ENCODE measurements at places on chromosomes 11 and 22. TPM values are rescaled to one million over a fixed set of nuclear protein-coding genes. Genes with fewer than 3 reads are reported as not detected.

Gene ARFIP2
- polyA plus RNA-seq, result 56.1 TPM

Gene UBQLNL
- polyA plus RNA-seq, result 42.8 TPM

Gene SCN4B
- 4.9 TPM for polyA plus RNA-seq

Gene C1QTNF6
- 15.0 TPM for polyA plus RNA-seq

Gene DDX10
- 25.7 TPM for polyA plus RNA-seq

DNA sequence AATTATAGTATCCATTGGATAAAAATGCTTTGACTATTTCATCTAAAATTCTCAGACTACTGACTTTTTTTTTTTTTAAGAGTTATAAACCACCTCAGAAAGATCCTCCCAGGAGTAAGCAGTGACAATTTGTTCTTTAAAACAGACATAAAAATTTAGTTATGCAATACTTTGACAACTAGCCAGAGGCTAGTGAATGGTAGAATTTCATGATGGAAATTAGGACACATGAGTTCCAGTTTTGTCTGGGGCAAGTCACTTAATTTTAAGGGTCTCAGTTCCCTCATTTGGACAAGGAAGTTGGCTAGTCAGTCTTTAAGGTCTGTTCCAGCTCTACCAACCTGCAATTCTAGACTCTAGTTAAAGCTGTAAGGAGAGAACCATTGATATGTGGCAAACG, 2.9 kb downstream of the IL18 start:
- DNase-seq, result no peak

DNA sequence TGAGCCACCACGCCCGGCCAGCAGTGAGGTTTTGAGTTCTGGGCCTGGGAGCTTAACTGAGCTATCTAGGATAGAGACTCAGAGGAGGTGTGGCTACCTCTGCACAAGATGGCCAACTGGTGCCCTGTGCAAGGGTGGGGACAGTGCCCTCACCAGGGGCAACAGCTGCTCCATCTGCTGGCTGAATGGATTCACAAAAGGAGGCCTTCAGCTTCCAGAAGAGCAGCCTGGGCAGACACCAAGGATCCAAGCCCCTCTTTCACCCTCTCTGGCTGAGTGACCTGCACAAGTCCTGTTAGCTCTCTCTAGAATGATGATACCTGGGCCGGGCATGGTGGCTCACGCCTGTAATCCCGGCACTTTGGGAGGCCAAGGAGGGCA, 33.5 kb upstream of the BAIAP2L2 start:
- DNase-seq, result no peak

DNA sequence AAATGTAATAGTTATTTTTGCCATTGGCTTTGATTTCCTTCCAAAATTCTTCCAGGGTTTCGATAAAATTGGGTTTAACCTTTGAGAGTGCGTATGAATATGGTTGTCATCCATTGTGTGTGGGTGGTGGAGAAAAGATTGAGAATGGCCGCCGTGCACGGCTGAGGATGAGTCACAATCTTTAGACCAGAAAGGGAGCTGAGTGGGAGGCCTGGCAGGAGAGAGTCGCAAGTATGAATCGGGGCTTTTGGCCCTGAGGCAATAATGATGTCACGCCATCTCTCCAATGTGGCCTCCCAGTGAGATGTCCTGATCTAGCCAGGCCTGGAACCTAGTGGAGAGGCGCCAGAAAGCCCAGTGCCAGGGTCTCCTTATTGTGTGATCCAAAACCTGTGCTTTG, 33.1 kb upstream of the SMPD1 start:
- DNase-seq, result no peak

DNA sequence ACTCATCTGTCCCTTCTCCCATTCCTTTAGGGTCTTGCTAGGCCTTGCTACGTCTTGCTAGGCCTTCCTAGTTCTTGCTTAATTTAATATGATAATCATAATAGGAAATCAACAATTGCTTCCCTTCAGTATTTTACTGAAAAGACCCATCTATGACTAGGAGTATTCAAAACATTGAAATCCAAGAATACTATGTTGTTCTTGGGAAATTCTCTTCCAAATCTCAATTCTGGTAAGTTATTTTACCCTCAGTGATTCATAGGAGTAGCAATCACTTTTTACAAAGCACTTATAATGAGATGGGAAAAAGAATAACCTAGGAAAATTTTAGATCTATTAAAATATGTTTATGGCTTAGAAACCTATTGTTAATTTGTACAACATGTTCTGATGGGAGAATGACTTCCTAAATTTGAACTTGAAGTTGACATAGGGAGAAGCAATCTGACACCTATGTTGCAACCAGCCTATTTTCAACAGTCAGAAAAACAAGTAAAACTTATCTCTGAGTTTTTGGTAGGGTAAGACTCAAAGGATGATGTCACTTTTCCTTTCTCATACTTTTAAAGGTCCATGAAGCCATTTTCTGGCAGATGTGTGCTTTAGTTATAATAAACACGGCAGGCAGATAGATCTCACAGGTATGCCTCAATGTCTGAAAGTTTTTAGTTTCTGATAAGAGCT, 29.5 kb upstream of the HIPK3 start:
- no peak for DNase-seq

- peak; percentile 23 for DNase-seq
Measured at GRCh38 chr22:32164075-32164860, 5.2 kb upstream of the C22orf42 start.

GRCh38 chr11:33622186-33622585, 78.4 kb downstream of the C11orf91 start:
- DNase-seq, result peak; percentile 64

GRCh38 chr22:29344137-29344536, 28.6 kb upstream of the RASL10A start:
- DNase-seq, result no peak

- no peak for DNase-seq
Measured at GRCh38 chr22:18950141-18950540, 14.0 kb upstream of the PRODH start.
